ENCODE measurements at places on chromosomes 7 and 10. TPM values are rescaled to one million over a fixed set of nuclear protein-coding genes. Genes with fewer than 3 reads are reported as not detected.

- no peaks in the 10 kb centered on the region for H3K36me3 ChIP-seq
- no peaks in the 10 kb centered on the region for H3K4me1 ChIP-seq
- no peak overlapping the region for H3K27ac ChIP-seq
- H3K27me3 ChIP-seq: no peaks in the 10 kb centered on the region
Measured at GRCh38 chr10:131749767-131750142, 151.1 kb upstream of the PPP2R2D start.

DNA sequence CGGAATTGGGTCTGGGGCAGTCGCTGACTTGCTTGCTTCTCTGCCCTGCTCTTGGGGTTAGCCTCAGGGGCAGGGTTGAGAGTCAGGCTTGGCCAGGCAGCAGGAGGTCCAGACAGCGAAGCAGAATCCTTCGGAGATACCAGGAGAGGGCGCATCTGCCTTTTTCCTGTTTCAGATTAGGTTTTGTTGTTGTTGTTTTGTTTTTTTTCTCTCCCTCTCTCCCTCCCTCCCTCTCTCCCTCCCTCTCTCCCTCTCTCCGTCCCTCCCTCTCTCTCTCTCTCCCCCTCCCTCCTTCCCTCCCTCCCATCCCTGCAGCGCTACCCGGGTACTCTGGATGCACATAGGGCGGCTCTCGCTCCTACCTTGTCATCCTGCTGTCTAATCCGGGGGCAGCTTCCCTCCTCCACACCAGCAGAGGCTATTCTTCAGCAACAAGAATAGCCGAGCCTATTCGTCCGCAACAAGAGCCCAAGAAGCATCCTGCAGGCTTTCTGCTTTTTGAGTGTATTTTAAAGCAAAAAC, 758 bp upstream of the OPTN start:
- no peaks in the 10 kb centered on the region for H3K4me1 ChIP-seq
- H3K27ac ChIP-seq: peak overlapping the region; percentile 31
- DNase-seq: no peak
- no peaks in the 10 kb centered on the region for H3K36me3 ChIP-seq

- H3K36me3 ChIP-seq: no peaks in the 10 kb centered on the region
- no peak for DNase-seq
- H3K27ac ChIP-seq: no peak overlapping the region
Measured at GRCh38 chr10:78806681-78807221, 262.0 kb upstream of the ZMIZ1 start.

DNA sequence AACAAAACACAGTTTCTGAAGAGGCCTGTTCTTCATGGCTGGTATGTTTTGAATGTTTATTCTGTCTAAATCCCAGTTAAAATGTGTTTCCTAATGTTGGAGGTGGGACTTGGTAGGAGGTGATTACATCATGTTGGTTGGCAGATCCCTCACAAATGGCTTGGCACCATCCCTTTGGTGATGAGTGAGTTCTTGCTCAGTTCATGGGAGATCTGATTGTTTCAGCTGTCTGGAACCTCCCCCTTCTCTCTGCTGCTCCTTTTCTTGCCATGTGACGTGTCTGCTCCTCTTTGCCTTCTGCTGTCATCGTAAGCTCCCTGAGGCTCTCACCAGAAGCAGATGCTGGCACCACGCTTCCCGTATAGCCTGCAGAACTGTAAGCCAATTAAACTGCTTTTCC, 383.6 kb upstream of the TPK1 start:
- no peaks in the 10 kb centered on the region for H3K27me3 ChIP-seq
- no peak overlapping the region for H3K4me3 ChIP-seq
- no peaks in the 10 kb centered on the region for H3K4me1 ChIP-seq

GRCh38 chr7:93977211-93977950, 26.8 kb downstream of the BET1 start:
- H3K36me3 ChIP-seq: no peaks in the 10 kb centered on the region
- DNase-seq: no peak
- H3K4me1 ChIP-seq: no peaks in the 10 kb centered on the region
- H3K27me3 ChIP-seq: no peaks in the 10 kb centered on the region

- H3K4me3 ChIP-seq: no peak overlapping the region
- H3K36me3 ChIP-seq: no peaks in the 10 kb centered on the region
- H3K27me3 ChIP-seq: no peaks in the 10 kb centered on the region
- DNase-seq: no peak
- H3K27ac ChIP-seq: no peak overlapping the region
Measured at GRCh38 chr10:22222236-22223190, 4.7 kb upstream of the EBLN1 start.

UTF1 gene
- polyA plus RNA-seq: not detected

PON3 gene
- polyA plus RNA-seq: not detected

AGAP5 gene
- polyA plus RNA-seq: 1.5 TPM

TEX36 gene
- not detected for polyA plus RNA-seq

OR2F1 gene
- not detected for polyA plus RNA-seq
